ENCODE measurements at places on chromosomes 5 and 9.

- DNase-seq, result no peak
Observed at GRCh38 chr9:95573463-95573862, 56.7 kb upstream of the PTCH1 start.

- DNase-seq, result no peak
Observed at GRCh38 chr9:93895535-93895934, 59.6 kb downstream of the BARX1 start.

DNA sequence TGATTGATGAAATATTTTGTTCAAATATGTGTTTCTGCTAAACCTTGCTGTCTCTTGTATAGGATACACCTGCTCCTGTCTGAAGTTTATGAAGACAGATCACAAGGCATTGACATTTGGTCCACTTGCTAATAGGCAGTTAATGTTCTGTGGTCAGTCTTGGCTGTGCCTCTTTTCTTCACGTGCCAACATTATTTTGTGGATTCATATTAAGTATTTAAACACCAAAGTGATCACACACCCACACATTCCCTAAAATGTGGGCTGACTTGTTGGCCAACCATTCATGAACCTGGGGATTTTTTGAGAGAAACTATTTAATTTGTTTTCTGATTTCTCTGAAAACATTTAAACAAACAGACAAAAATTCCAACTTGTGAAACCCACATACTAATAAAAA, 33.7 kb downstream of the ZNF462 start:
- no peak for DNase-seq

DNA sequence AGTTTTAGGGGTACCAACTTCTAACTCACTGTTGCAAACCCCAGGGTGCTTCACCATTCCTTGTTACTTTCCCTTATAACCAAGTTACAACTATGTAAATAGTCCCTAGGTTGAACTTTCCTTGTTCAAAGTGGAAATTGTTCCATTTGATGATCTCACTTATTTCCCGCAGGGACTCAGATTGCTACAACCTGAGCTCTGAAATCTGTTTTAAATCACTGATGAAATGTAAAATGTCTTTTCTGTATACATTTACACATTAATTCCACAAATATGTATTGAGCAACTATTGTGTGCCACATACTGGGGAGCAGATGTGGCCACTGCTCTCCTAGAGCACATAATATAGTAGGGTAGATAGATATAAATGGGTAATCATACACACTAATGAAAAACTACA, 69.1 kb upstream of the TARS1 start:
- DNase-seq, result no peak

DNA sequence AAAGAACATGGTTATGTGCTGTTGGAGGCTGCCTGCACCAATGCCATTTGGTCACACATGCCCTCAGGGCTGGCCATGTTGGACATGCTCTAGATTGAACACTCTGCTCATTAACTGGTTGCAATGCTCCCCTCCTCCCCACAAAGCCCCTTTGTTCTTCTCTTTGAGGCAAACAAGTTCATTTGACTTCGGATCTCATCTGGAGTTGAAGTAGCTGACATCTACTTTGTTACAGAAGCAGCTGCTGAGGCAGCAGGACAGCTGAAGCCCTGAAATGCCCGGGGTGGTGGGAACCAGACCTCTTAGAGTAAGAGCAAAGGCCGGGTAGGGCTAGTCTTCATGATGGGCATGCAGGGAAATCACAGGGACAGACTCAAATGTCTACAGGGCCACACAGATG, 123.5 kb downstream of the APBA1 start:
- no peak for DNase-seq

GRCh38 chr5:5755888-5756287, 333.4 kb downstream of the ICE1 start:
- no peak for DNase-seq

DNA sequence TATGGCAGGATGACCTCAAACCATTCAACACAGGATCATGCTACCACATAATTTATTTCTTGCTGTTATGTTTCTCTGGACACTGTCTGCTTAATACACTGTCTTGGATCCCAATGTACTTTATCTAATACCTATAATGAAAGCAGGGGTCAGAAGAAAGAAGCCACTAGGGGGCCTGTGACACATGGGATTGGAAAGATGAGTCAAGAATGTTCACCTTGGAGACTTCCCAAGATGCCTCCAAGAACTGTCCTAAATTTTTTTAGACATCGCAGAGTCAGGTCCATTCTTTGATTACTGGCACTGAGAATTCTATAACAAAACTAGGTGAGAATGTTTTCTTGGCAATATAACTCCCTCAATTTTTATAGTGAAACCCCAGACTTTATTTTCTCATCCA, 305.8 kb upstream of the SMARCA2 start:
- no peak for DNase-seq
